ENCODE measurements at places on chromosomes 4 and X.

DNA sequence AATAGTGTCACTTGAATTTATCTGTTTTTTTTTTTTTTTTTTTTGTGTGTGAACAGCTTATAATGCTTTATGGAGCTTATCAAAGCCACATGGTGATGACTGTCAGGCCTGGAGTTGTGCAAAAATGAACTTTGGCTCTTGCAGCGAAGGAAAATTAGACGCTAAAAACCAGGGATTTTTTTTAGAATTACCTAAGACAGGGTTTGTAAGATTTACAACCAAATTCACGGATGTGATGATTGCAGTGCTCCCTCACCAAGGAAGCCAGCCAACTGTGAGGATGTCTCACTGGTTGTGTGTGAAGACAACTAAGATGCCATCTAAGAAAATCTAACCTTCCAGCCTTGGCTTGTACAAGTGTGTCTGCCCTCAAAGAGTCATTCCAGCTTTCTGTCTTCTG lies 127.1 kb upstream of the SLC4A4 start:
- no peak for DNase-seq

DNA sequence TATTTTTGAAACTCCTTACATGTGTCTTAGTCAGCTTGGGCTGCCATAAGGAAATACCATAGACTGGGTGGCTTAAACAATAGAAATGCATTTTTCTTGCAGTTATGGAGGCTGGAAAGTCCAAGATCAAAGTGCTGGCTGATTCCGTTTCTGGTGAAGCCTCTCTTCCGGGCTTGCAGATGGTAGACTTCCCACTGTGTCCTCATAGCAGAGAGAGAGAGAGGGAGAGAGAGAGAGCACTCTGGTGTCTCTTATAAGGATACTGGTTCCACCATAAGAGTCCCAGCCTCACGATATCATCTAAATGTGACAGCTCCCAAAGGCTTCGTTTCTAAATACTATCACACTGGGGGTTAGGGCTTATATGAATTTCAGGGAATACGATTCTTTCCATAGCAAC lies 39.7 kb downstream of the ENPEP start:
- no peak for DNase-seq

DNA sequence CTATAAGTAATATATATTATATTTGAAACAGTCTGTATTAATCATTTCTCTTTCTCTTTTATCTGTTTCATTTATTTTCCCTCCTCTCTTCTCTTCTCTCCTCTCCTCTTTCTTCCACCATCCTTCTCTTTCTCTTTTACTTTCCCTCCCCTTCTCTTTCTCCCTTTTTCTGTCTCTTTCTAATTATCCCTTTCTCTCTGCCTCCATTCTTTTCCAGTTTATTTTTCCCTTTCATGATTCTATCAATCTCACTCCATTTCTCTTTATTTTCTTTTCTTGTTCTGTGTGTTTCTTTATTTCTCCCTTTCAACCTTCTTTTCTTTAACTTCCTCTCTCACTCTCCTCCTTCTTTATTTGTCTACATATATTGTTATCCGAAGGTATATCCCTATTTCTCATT lies 399.8 kb upstream of the POU3F4 start:
- no peak for DNase-seq

GRCh38 chrX:10557166-10557565 lies 63.2 kb downstream of the MID1 start:
- DNase-seq = no peak

GRCh38 chr4:26573389-26573794 lies 10.5 kb upstream of the TBC1D19 start:
- no peak for DNase-seq

DNA sequence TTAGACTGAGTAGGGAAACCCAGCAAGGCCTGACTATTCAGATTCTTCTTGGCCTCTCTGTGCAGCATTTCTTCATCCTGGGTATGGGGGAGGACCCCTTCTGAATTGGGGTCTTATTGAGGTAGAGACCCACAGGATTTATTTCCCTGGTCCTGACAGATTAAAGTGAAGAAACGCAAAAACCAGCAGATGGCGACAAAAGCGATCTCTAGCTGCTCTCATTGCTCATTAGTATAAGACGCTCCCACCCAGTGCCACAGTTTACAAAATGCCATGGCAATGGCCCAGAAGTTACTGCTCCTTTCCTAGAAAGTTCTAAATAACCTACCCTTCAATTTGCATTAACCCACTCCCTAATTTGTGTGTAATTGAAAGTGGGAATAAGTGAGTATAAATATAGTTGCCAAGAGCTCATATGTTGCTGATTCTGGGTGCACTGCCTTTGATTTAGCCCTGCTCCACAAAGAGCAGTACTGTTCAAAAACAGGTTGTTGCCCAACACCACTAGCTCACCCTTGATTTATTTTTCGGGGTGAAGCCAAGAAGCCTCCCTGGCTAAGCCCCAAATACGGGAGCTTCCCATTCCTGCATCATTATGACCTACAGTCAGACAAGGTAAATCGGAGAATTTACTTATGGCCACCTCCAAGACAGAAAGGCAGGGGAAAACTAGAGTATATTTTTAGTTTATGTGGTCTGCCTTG lies 3.7 kb upstream of the BEX4 start:
- peak; percentile 84 for DNase-seq
